ENCODE measurements at places on chromosomes 2 and 18. TPM values are rescaled to one million over a fixed set of nuclear protein-coding genes. Genes with fewer than 3 reads are reported as not detected.

Gene TMEM214
- total RNA-seq, result 88.6 TPM

Gene HOXD1
- not detected for total RNA-seq

Gene BCL2
- not detected for total RNA-seq

Gene BBS5
- total RNA-seq, result 1.3 TPM

Gene IGFBP5
- total RNA-seq, result 677 TPM

Gene SLC9A4
- total RNA-seq, result not detected

DNA sequence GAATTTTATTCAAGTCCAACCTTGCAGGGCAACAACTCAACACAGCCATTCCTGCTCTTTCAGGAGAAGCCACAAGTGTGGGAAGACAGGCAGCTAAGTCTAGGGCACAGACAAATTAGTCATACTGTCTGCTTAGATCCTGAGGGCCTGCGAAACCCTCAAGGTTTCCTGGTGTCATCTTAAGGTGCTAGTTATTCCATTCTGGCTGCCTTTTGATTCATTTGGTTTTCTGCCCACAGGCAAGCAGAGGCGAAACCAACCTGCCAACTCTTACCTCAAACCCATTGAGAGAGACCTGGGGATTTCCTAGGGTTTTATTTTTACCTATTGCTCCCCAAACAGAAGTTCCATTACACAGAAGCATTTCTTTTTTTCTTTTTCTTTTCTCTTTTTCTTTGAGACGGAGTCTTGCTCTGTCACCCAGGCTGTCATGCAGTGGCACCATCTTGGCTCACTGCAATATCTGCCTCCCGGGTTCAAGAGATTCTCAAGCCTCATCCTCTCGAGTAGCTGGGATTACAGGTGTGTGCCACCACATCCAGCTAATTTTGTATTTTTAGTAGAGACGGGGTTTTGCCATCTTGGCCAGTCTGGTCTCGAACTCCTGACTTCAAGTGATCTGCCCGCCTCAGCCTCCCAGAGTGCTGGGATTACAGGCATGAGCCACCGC lies 23.7 kb upstream of the SCYGR1 start:
- peak; percentile 82 for DNase-seq

DNA sequence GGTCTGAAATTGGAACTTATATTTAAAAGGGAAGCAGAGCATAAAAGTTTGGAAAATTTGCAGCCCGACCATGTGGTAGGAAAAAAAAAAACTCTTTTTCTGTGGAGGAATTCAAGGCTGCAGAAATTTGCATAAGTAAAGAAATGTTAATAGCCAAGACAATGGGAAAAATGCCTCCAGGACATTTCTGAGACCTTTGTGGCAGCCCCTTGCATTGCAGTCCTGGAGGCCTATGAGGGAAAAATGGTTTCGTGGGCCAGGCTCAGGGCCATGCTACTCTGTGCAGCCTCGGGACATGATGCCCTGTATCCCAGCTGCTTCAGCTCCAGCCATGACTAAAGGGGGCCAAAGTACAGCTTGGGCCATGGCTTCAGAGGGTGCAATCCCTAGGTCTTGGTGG lies 71.9 kb upstream of the SLC16A14 start:
- DNase-seq, result no peak

- DNase-seq, result no peak
Observed at GRCh38 chr18:61939046-61939674, 46.4 kb upstream of the RNF152 start.

- DNase-seq, result peak; percentile 84
Observed at GRCh38 chr2:60881047-60881932, at the start of gene REL. REL (plus strand) TSS chr2:60881574; CDS start chr2:60881841, 267 bp downstream.

DNA sequence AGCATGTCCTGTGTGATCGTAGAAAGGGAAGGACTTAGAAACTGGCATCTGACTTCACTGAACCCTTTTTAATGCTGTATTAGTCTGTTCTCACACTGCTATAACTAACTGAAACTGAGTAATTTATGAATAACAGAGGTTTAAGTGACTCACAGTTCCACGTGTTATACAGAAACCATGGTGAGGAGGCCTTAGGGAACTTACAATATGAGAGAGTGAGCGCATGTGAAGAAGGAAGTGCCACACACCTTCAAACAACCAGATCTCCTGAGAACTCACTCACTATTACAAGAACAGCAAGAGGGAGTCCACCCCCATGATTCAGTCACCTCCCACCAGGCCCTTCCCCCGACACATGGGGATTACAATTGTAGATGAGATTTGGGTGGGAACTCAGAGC lies 811.3 kb downstream of the CPS1 start:
- peak; percentile 61 for DNase-seq

- no peak for DNase-seq
Observed at GRCh38 chr2:187358531-187358930, 89.5 kb downstream of the CALCRL start.

GRCh38 chr2:28620801-28621171 lies 124.9 kb downstream of the PLB1 start:
- no peak for DNase-seq
